Stimulated activated CD4-positive, alpha-beta T cell treated with anti-CD3 and anti-CD28 coated beads, Interleukin-1b, Interleukin-23, amount 100 ng/mL, for 1 hour (primary cell): ENCODE measurements at places on chromosomes 13 and 19.

DNA sequence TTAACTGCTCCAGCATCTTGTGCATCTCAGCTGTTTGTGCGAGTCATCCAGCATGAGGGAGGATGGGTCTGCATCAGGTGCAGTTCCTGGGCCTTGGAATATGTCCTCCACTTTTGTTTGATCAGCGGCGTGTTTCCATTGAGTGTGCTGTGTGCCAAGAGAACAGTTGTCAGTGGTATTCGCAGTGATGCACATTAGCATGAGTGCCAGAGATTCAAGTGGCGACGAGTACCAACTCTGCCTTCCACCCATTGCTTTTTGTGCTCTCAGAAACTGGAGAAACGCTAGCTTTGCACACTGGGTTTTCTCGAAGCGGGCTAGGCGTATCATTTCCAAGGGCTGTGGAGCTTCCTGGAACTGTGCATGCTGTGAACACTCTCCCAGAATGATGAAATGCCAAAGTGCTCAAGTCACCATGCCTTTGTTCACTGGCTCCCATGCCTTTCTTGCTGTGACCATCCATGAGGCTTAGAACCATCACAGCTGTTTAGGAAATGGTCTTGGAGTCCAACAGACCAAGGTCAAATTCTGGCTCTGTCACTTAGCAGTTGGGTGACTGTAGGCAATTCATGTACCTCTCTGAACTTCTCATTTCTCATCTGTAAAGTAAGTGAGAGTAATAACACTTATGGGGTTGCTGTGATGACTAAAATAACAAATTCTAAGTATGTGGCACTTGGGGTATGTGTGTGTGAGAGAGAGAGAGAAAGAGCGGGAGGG, 18.4 kb downstream of the LRCH1 start:
- no peak for DNase-seq

DNA sequence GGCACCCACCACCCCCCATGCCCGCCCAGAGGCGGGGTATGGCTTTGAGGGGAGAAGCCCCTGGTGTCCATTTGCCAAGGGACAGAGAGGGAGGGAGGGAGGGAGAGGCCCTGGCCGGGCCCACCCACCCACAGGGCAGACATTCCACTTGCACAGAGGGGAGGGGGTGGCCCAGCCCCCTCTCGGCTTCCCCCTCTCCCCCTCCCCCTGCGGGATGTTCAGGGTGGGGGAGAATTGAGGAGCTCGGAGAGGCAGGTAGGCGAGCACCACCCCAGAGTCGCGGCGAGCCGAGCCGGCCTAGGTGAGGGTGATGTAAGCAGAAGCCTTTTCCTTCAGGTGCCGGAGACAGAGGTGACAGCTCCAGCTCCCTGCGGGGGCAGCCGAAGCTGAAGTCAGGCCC, 12.3 kb downstream of the DPF1 start:
- no peak for DNase-seq

DNA sequence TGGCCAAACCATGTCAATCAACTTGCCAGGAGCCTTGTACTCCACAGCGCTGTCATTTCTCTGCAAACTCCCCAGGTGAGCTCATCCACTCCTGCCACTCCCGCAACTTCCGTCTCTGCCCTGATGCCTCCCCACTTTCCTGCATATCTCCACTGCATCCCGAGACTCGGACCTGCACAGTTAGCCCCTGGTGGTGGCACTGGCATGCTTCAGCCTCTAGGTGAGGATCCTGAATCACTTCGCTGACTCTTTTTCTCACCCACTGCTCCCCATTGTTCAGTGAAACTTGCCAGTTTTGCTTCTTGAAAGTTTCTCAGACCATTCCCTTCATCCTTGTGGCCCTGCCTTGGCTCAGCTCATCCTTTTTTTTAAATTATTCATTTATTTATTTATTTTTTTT, 3.4 kb upstream of the CTU1 start:
- DNase-seq, result no peak

DNA sequence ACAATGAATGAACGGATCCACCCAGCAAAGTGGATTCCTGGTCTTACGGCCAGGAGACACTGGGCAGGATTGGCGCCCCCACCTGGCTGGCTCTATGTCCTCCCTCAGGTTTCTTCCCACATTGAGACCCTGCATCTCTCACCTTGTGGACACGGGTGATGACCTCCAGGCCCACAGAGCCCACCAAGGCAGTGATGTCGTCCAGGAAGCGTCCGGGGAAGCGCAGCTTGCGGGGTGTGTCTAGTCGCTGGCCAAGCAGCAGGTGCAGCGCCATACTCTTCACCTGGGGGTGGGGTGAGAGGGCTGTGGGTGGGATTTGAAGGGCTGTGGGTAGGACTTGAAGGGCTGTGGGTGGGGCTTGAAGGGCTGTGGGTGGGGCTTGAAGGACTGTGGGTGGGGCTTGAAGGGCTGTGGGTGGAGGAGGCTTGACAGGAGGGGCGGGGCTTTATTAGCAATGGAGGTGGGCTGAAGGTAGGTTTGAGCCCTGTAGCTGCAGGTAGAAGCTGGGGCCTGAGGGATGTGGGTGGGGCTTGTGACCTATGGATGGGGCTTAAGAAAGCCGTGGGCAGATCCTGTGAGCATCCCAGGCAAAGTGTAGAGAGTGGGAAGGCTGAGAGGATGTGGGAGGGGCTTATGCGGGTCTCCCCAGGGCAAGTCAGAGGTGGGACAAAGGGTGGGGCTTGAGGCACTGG, 12.1 kb upstream of the ANGPTL8 start:
- DNase-seq, result no peak

- no peak for DNase-seq
Measured at GRCh38 chr13:30873499-30873898, 32.6 kb upstream of the MEDAG start.

DNA sequence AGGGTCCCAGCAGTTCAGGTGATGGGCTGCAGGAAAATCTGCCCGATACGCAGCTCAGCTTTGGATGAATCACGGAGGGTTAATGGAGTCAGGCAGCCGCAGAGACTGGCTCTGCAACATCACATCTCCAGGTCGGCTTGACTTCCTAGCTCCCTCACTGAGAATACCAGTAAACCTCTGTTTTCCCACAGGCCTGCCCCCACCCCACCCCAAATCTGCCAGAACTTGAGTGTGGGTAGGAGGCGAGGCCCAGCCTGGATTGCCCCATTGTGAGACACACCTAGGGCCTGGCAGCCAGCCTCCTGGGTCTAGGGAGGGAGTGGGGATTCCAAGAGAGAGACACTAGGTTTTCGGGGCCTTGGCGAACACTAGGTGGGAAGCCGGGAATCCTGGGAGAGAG, 3.7 kb upstream of the KRTDAP start:
- DNase-seq, result no peak

DNA sequence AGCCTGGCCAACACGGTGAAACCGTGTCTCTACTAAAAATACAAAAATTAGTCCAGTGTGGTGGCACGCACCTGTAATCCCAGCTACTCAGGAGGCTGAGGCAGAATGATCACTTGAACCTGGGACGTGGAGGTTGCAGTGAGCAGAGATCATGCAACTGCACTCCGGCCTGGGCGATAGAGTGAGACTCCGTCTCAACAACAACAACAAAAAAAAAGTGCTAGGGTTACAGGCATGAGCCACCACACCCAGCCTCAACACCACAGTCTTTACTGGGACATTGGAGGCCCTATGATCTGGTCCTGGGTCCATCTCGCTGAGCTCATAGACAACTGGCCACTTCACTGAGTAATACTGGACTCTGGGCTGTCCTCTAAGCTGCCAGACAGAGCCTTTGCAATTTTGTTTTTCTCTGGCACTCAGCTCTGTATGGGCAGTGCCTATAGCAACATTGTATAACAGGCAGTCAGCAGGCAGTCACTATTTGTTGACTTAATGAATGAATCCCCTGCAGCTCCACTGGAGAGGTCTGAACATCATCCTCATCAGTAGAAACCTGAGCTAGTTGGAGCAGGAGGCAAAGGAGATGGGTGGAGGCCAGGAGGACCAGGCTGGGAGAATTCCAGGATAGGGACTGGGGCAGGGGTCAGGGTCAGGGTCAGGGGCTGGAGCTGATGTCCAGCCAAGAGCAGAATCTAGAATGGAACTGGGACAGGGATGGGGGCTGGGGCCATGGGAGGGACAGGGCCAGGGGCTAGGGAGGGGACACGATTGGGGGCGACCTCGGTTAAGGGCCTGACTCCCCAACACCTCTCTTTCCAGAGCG, 8.1 kb downstream of the BLOC1S3 start:
- DNase-seq, result no peak

DNA sequence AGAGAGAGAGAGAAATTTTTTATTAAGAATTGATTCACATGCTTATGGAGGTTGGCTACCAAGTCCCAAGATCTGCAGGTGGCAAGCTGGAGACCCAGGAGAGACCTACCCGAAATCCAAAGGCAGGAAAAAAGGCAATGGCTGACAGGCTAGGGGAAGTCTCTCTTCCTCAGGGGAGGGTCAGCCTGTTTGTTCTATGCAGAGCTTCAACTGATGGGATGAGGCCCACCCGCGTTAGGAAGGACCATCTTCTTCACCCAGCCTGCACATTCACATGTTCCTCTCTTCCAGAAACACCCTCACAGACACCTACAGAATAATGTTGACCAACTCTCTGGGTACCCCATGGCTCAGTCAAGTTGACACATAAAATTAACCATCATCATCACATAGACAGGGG, 65.3 kb upstream of the SERP2 start:
- no peak for DNase-seq

DNA sequence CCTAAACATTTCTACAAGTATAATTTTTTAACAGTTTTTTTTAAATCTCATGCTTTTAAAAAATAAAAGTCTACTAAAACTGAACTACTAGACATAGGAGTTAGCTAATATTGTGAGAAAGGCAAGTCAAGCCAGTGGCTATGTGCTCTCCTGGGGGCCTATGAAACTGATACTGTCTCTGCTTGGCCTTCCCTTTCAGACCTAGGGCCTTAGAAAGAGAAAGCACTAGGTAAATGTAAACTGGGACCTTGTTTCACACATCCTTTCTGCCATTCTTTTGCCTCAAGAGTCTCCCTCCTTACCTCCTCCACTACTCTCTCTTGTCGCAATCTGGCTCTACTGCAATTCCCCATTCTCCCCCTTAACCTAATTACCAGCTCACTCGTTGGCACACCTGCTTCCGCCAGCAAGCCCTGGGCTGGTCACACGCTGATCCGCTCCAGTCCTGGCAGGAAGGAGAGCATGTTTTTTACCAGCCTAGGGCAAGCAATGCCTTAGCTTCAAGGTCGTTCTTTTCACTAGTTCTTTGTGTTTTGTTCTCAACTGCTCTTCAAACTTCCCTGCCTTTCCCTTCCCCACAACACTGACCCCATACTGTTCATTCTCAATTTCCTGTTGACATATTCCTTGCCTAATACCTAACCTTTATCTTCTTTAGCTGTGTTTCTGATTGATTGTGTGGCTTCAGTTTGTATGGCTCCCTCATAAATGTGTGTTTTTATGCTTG, 23.1 kb downstream of the TBC1D4 start:
- DNase-seq, result no peak

DNA sequence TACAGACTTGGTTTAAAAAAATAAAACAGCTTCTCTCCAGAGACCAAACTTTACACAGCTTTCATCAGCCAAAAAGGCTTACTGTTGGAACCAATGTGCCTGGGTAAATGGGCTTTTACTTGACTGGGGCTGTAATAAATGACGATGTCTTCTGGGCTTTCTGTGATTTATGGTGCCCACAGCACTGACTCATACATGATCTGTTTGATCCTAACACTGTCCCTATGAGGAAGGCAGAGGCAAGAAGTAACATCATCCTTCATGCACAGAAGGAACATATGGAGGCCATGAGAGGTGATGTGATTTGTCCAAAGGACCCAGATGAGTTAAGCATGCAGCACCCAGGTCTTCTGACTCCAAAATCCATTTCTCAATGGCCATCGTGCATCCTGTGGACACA, 77.4 kb downstream of the DOCK9 start:
- DNase-seq, result no peak

DNA sequence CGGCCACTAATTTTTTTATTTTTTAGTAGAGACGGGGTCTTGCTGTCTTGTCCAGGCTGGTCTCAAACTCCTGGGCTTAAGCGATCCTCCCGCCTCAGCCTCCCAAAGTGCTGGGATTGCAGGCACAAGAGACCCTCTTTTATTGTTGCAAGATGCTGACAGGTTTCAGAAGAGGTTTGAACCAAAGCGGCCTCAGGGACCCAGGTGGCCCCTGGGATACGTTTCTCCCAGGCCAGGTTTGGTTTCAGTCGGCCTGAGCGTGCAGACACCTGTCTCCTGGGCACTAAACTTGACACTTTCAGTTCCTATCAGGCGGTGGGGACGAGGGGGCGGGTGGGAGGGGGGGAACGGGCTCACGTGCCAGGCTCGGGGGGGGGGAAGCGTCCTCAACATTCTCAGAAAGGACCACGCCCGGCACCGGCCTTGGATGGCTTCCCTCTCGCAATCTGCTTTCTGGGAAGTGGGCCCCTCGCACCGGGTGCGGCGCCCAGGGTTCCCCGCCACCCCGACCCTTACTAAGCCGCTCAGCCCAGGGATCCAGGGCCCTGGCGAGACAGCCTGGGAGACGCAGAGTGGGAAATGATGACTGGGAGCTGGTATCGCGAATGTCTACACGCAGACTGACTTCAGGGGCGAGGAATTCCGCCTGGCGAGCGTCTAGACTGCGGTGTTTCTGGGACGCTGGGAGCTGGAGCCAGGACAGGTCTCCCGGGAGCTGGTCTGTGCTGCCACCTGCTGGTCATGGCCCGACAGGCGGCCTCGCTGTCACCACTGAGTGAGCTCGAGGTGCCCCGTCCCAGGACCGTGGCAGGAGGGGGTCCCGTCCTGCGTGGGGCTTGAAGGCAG, 91.6 kb downstream of the GNG7 start:
- DNase-seq, result peak; percentile 90

DNA sequence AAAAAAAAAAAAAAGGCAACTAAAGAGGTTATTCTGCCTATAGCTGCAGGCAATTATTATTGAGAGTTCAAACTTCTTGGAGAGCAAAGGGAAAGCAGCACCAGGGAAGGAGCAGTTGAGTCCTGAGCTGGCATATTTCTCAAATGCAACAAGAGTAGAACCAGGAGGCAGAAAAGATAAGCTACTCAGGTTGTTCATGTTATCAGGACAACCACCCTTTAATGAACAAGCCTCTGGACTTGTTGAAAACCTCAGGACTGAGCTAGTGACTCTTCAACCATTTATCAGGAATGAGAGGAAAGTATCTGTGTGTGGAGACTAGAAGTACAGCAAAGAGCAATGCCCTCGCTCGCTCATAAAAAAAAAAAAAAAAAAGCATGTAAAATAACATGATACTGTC, 183.0 kb downstream of the KCTD12 start:
- no peak for DNase-seq

- peak; percentile 17 for DNase-seq
Measured at GRCh38 chr13:19862481-19863313, 752 bp downstream of the ZMYM5 start.

DNA sequence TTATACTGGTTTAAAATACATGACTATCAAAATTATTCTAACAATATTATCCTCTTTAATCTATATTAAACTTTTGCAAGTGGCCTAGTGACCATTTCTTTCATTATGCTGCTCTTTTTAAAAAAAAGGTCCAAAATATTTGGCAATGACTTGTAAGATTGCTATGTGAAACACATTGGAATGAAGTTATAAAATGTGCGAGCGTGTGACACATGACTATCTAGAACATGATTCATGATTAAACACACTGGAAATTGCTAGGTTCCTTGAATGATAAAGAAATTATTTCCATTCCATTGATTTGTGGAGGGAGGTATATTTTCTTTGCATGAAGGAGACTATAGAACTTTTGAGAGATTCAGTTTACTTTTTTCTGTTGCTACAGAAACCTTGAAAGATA, 739.1 kb downstream of the DIAPH3 start:
- DNase-seq, result no peak
